Omental fat pad (tissue), 4 donors: ENCODE measurements at places on chromosomes 11 and 22.

DNA sequence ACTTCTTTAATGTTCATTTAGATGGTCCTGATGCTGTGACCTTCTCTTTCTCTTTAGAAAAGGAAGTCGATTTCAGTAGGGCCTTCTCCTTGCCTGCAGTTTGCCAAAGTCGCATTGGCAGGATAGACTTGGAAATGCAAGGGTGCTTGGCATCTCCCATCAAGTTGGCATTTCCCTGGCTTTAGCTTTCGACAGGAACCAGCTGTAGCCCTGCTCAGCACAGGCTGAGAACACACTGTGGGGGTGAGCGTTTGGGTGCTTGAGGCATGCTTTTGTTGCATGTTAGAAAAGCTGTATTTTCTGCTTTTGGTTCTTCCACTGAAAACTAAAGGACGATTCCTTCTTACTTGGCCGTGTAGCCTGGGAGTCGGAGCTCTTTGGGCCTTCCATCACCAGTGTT is 37.7 kb downstream of the LDLRAD3 start:
- no peak for DNase-seq

GRCh38 chr22:43100225-43100624 is 10.3 kb upstream of the BIK start:
- DNase-seq, result no peak

GRCh38 chr11:100776212-100776896 is 89.3 kb downstream of the ARHGAP42 start:
- DNase-seq, result no peak

DNA sequence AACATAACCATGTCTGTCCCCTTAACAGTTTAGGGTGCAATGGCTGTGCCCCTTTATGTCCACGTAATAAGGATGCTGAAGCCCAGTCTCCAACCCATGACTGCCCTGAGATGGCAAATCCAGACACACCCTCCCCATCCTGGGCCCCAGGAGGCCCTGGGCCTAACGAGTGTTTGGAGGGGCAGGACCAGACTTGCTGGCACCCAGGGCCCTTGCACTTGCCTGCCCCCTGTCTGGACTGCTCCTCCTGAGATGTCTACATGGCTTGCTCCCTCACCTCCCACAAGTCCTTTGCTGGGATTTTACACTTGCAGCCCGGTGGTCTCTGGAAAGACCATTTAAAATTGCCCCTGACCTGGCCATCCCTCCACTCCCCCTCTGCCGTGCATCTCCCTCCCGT is 132.2 kb upstream of the NECTIN1 start:
- no peak for DNase-seq

DNA sequence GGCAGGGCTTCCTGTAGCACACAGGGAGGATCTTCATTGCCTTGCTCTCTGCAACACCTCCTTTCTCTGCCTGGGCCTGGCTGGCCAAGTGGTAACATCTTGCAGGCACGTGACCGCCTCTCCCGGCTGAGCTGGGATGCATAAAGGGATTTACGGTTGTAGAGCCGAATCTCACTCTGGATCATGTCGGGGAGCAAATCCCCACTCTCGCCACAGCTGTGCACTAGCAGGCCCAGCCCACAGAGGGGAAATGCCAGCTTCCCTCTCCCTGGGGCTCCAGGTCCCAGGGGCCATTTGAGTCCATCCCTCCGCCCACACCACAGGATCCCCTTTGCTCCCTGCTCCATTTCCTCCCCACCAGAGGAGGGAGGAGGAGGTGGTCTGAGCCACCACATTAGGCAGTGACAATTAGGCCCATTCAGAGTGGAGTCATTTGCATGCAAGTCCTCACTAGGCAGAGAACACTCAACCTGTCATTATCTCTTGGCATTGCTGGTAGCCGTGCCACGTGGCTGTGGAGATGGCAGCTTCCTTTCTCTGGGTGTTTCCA is 196.7 kb downstream of the DSCAML1 start:
- DNase-seq, result no peak

GRCh38 chr22:40612291-40612751 is 24.2 kb downstream of the MRTFA start:
- DNase-seq, result no peak

GRCh38 chr11:114134870-114135269 is 75.4 kb downstream of the ZBTB16 start:
- no peak for DNase-seq

- no peak for DNase-seq
Measured at GRCh38 chr11:13896981-13897353, 65.6 kb upstream of the SPON1 start.

- no peak for DNase-seq
Measured at GRCh38 chr11:134097166-134097565, 28.3 kb downstream of the JAM3 start.

DNA sequence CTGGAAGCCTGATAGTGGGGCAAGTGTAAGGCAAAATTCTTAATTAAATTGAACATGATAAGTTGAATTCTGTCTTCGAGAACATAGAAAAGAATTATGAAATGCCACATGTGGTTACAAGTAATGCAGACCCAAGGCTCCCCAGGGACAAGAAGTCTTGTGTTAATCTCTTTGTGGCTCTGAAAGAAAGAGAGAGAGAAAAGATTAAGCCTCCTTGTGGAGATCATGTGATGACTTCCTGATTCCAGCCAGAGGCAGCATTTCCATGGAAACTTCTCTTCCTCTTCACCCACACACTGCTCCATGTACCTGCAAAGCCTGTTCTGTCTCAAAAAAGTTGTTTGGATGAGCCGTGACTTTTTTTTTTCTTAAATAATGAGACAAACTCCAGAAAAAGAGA is 1.9 kb upstream of the TYR start:
- no peak for DNase-seq

GRCh38 chr11:29333993-29334775 is 682.6 kb downstream of the KCNA4 start:
- DNase-seq, result no peak

DNA sequence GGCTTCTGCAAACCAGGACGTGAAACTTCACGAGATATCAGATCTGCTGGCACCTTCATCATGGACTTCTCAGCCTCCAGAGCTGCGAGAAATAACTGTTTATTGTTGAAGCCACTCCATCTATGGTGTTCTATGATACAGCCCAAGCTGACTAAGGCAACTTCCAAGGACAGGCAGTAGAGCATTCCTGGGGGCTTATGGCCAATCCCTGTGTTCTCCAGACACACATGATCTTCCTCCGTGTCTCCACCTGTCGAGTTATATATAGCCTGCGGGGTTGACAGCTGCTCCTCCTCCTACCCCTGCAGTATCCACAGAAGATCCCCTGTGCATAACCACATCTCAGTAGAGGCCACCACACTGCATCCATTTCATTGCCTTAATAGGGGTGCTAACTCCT is 11.0 kb downstream of the TP53AIP1 start:
- no peak for DNase-seq

DNA sequence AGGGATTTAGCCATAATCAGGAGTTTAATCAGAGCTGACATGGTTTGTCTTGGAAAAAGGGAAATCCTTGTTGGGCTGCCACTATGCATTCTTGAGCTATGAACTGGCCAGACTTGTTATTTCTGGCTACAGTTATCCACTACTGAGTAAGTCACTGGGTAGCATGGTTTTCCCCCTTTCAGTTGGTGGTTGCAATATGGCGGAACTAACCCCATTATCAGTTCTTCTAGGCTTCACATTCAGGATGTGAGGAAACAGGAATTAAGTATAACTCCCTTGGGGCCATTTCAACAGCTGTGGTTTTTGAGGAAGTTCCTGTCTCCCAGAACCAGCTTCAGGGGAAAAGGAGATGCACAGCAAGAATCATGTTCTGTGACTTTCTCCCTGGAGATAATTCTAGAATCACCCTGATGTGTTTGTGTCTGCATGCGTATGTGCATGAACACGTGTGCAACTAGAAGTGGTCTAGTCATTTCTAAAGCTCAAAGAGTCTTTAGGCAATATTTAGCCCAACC is 103.0 kb upstream of the CD44 start:
- no peak for DNase-seq

DNA sequence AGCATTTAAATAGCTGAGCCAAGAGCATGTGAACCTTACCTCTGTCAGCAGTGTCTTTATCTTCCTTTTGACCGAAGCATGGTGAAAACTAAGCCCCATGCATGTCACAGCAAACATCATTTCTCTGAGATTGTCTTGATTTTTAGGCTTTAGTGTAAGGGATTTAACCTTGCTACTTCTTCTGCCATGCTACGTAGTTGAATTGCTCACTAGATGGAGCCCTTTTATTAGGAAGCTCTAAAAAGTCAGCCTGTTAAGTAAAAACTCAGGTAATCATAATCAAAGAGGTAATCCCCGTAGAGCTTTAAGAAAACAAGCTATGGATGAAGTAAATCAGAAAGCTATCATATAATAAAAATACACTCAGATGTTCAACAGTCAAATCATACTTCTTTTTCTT is 149.5 kb downstream of the PGR start:
- no peak for DNase-seq

GRCh38 chr11:24082241-24082640 is 414.6 kb upstream of the LUZP2 start:
- no peak for DNase-seq

- no peak for DNase-seq
Measured at GRCh38 chr11:109552376-109552775, 130.4 kb downstream of the C11orf87 start.

- no peak for DNase-seq
Measured at GRCh38 chr11:131829725-131830124, 459.3 kb downstream of the NTM start.

DNA sequence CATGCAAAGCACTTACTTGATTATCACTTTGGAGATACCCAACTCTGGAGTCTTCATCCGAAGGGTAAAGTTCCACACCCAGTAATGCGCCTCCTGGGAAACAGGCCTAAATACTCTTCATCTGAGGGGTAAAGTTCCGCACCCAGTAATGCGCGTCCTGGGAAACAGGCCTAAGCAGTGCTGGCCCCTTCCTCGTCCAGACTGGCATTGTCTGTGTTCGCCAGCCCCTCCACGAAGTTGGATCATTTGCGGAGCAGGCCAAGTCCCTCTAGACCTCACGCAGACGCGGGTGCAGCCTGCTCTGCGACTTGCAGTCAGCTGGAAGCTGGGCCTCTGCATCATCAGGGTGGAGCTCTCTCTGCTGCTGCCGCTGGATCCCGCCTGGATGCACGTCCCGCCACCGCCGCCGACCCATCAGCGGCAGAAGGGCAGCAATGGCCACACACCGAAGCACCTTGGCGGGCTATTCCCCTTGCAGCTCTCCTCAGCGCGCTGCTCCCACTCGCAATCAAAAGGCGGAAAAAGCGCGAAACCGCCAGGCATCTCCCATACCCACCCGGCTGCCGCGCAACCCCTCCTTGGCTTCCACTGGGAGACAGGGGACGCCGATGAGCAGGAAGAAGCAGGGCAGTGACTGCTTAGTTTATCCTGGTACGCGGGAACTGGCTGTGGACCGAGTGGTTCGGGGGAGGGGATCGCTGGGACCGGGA is 34.1 kb upstream of the GLYATL1 start:
- DNase-seq, result no peak

DNA sequence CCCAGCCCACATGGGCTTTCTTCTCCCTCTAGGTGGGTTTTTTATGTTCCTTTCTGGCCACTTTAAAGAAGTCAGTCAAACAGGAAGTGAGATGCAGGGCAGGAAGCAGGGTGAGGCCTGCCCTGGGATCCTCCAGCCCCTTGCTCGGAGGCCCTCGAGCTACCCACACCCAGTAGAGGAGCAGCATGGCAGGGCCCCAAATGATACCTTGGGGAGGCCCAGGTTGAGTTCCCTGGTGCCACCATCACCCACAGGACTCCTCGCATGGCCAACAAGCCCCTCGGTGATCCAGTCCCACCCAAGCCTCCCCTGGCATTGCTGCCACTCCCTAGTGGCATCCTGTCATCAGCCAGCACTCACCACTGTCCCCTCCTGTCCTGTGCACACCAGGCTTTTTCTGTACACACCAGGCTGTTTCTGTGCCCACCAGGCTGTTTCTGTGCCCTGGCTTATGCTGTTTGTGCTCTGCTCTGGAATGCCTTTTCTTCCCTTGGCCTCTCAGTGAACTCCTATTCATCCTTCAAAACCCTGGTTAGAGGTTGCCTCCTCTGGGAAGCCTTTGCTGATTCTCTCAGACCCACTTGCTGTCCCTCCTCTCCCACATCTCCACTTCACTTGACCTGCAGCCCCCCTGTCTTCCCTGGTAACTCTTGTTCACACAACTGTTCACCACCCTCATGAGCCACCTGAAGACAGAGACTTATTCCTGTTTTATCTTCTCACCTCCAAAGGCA is 3.1 kb upstream of the PTGDR2 start:
- no peak for DNase-seq

GRCh38 chr11:122158171-122158570 is 42.2 kb upstream of the BLID start:
- DNase-seq, result no peak

DNA sequence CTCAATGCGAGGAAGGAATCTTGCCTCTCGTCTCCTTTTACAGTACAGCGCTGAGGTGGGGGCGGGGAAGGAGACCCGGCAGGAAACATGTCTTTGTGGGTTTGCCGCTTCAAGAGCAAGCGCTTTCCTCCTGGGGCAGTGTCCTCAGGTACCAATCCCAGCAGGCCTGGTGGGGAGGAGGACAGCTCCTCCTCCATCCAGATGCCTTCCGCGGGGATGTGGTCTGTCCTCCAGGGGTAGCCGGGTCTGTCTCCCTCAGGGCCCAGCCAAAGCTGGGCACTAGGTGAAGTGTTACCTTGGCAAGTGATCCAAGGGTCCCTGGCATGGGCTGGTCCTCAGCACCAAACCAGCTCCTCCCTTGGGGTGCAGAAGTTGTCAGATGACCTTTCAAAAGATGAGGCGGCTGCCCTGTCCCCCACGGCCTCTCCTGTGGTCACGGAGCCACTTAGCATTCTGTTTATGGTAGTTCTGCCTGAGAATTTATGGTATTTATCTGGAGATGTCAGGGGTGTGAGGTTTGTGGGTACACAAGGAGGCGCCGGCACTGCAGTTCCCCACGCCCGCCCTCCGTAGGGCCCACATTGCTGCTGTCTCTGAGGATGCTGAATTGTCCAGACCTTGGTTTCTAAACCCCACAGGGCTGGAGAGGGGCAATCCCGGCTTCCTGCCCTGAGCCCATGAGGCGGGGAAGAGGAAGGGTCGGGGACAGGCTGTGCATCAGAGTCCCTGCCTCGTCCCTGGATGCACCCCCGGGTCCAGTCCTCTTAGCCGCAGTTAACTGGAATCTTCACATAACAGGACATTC is 93.5 kb upstream of the ANO1 start:
- DNase-seq, result no peak

DNA sequence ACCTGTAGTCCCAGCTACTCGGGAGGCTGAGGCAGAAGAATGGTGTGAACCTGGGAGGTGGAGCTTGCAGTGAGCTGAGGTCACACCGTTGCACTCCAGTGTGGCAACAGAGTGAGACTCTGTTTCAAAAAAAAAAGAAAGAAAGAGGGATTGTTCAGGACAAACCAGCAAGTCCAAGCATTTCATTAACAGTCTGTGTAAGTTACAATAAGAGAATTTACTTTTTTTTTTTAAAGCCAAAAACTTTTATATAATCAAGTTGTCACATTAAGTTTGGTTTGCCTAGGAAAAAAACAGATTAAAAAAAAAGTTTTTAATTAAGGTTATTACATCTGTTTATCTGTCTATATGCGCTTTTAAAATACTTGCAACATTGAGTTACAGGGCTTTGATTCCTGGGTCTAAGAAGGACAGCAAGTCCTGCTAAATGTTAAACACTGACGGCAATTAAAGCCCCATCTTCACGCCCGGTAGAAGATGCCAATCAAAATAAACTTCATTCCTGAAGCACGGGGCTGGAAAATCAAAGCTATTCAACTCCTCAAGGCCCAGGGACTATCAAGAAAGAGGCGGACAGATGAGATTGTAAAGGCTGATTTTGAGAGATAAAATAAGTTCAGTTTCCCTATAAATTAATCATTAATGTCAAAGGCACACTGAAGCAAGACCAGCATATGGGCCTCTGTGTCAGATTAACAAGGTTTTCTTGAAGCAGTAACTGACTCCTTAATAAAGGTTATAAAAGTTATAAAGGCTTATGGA is 10.7 kb downstream of the TMEM138 start:
- no peak for DNase-seq
